ENCODE measurements at places on chromosomes 3 and 15. TPM values are rescaled to one million over a fixed set of nuclear protein-coding genes. Genes with fewer than 3 reads are reported as not detected.
A peak's percentile ranks its signal among the peaks of the same experiment; 100 is the strongest.

Gene WDR48
- total RNA-seq = 17.9 TPM

Gene NR2F2
- 22.4 TPM for total RNA-seq

Gene UNC13C
- total RNA-seq = 0.36 TPM

Gene GOLGA8R
- 1.2 TPM for total RNA-seq

Gene KIF23
- total RNA-seq = 7.7 TPM

Gene ISY1
- total RNA-seq = 31.2 TPM

Gene TPRG1
- 9.5 TPM for total RNA-seq

Gene SEMA7A
- 1.2 TPM for total RNA-seq

Gene PHC3
- 54.8 TPM for total RNA-seq

Gene HAPLN3
- total RNA-seq = 3.3 TPM

Gene PCCB
- total RNA-seq = 58.5 TPM

Gene TM6SF1
- 6.0 TPM for total RNA-seq

DNA sequence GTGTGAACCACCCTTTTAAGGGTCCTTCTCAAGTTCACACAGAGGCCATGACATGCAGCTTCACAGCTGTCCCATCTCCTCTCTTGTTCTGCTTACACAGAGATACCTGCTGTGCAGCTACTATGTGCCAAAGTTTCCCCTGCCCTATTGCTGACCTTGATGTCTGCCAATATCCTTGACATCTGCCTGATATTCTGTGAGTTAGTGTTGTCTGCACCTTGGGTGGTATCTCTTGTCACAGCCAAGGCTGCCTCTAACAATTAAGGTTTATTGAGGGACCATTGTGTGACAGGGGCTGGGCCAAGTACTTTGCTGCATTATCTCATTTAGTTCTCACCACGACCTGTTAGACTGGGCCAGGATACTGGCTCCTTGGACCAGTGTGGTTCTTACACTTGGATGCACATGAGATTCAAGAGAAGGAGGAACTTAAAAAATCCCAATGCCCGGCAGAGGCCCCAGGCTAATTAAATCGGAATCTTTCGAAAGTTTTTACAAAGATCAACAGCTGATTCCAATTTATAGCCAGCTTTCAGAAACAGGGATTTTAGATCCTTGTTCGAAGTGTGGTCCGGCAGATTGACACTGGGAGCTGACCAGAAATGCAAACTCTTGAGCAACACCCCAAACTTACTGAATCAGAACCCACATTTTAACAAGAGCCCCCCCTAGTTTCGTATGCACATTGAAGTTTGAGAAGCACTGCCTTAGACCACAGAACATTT, 178.6 kb downstream of the SATB1 start:
- no peak for DNase-seq
- no peaks in the 10 kb centered on the region for H3K36me3 ChIP-seq
- no peak overlapping the region for H3K27ac ChIP-seq
- no peak overlapping the region for H3K4me3 ChIP-seq
- no peaks in the 10 kb centered on the region for H3K27me3 ChIP-seq
- no peaks in the 10 kb centered on the region for H3K4me1 ChIP-seq

GRCh38 chr3:87191175-87191574, 35.9 kb upstream of the CHMP2B start:
- no peak for DNase-seq
- no peak overlapping the region for H3K27ac ChIP-seq
- H3K4me1 ChIP-seq = no peaks in the 10 kb centered on the region
- no peaks in the 10 kb centered on the region for H3K36me3 ChIP-seq
- no peak overlapping the region for H3K4me3 ChIP-seq
- H3K27me3 ChIP-seq = no peaks in the 10 kb centered on the region

GRCh38 chr3:131363275-131363674, 18.3 kb upstream of the NUDT16 start:
- H3K27ac ChIP-seq = no peak overlapping the region
- no peaks in the 10 kb centered on the region for H3K36me3 ChIP-seq
- H3K4me3 ChIP-seq = no peak overlapping the region
- no peak for DNase-seq

GRCh38 chr3:72768936-72769335, 79.3 kb downstream of the SHQ1 start:
- no peaks in the 10 kb centered on the region for H3K27me3 ChIP-seq
- no peak overlapping the region for H3K4me3 ChIP-seq
- no peak for DNase-seq
- no peaks in the 10 kb centered on the region for H3K36me3 ChIP-seq

- DNase-seq = no peak
- no peaks in the 10 kb centered on the region for H3K36me3 ChIP-seq
- no peak overlapping the region for H3K4me3 ChIP-seq
- H3K27me3 ChIP-seq = no peaks in the 10 kb centered on the region
- H3K27ac ChIP-seq = no peak overlapping the region
Observed at GRCh38 chr15:32831485-32831884, 113.7 kb downstream of the GREM1 start.

GRCh38 chr3:117761703-117762620, 1052.4 kb downstream of the TUSC7 start:
- H3K27me3 ChIP-seq = no peaks in the 10 kb centered on the region
- H3K27ac ChIP-seq = no peak overlapping the region
- no peak for DNase-seq
- no peaks in the 10 kb centered on the region for H3K4me1 ChIP-seq

DNA sequence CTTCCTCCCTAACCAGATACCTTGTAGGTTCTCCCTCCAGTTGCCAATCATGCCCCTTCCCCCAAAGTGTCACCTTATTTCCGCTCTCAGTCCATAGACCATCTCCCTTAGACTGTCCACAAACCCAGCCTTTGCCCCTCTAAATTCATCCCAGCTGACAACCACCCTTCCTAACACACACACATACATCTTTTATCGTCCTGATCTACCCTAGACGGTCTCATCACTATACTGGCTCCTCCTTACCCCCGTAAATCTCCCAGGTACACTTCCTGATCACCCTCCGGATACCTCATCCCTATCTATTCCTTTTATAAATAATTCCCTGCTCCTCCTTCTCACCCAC, 828 bp downstream of the THOC7 start:
- H3K36me3 ChIP-seq = no peaks in the 10 kb centered on the region
- H3K4me3 ChIP-seq = peak overlapping the region; percentile 78
- no peaks in the 10 kb centered on the region for H3K27me3 ChIP-seq
- DNase-seq = no peak

- H3K4me1 ChIP-seq = no peaks in the 10 kb centered on the region
- no peak overlapping the region for H3K27ac ChIP-seq
- no peak for DNase-seq
- no peaks in the 10 kb centered on the region for H3K36me3 ChIP-seq
Observed at GRCh38 chr3:176904506-176904905, 292.8 kb downstream of the TBL1XR1 start.

- H3K36me3 ChIP-seq = no peaks in the 10 kb centered on the region
- H3K27ac ChIP-seq = no peak overlapping the region
- no peaks in the 10 kb centered on the region for H3K27me3 ChIP-seq
- H3K4me3 ChIP-seq = no peak overlapping the region
- no peak for DNase-seq
Observed at GRCh38 chr15:81604713-81605112, 230.7 kb upstream of the TMC3 start.
